ENCODE measurements at places on chromosomes 12 and 14.

- DNase-seq, result no peak
Measured at GRCh38 chr12:88062474-88062873, 33.3 kb upstream of the C12orf50 start.

GRCh38 chr12:124737040-124737419 lies 126.6 kb downstream of the SCARB1 start:
- no peak for DNase-seq

- DNase-seq, result no peak
Measured at GRCh38 chr14:82153689-82154088, 620.0 kb upstream of the SEL1L start.

GRCh38 chr14:35286003-35286600 lies 6.1 kb upstream of the PSMA6 start:
- DNase-seq, result no peak

- no peak for DNase-seq
Measured at GRCh38 chr14:36438883-36439282, 81.1 kb downstream of the NKX2-1 start.

DNA sequence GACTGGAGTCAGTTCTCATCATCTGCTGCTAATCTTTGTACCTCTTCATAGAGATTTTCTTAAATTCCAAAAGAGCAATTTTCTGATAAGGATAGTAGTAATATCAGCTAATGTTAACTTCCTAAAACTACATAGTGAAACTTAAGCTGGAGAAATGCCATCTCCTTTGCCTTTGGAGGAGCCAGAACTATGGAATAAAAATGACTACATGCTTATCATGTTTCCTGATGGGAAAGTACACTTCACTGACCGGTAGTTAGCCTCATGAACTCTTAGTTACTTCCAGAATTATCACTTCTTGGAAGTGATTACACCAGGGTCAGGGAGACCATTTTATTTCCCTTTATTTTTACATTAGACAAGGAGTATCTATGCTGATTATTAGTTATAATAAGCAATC lies 1222.1 kb upstream of the TMEM132C start:
- DNase-seq, result no peak

DNA sequence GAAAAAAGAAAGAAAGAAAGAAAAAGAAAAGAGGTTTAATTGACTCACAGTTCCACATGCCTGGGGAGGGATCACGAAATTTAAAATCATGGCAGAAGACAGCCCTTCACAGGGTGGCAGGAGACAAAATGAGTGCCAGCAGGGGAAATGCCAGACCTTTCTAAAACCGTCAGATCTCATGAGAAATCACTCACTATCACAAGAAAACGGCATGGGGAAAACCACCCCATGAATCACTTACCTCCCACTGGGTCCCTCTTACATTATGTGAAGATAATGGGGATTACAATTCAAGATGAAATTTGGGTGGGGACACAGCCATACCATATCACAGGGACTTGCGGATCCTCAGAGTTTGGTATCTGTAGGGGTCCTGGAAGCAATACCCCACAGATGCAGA lies 16.3 kb upstream of the EGLN3 start:
- DNase-seq, result no peak

DNA sequence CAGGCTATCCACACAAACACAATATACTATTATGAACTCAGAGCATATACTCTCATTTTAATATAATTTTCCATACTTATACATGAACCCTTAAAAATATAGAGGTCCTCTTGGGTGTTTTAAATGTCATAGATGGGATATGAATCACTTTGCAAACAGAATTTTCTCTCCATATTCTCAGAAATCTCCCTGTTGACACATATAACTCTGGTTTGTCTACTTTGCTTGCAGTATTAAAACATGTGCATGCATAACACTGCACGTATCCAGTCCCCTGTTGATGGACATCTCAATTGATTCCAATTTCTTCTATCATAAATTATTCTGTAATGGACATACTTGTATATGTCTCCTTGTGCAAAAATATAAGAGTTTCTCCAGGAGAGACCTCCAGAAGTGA lies 417.5 kb upstream of the TBX3 start:
- no peak for DNase-seq

GRCh38 chr12:77372494-77372893 lies 307.1 kb upstream of the E2F7 start:
- no peak for DNase-seq

DNA sequence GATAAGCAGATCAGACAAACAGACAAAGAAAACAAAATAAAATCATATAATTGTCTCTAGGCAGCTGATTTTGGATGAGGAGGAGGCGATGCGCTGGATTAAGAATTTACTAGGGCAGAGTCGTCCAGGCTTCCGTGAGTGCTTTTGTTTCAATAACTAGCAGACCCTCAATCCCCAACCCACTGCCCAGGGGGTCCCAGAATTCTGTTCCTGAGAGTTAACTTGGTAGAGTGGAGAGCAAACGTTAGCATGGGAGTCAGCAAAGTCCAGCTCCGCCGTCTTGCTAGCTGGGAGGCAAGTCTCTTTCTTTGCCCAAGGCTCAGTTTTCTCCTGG lies 95.5 kb upstream of the TBX5 start:
- DNase-seq, result no peak

GRCh38 chr14:70416338-70416724 lies 559 bp downstream of the SYNJ2BP start:
- DNase-seq, result no peak

Data from stimulated activated CD4-positive, alpha-beta T cell treated with anti-CD3 and anti-CD28 coated beads, Interleukin-1b, Interleukin-23, amount 100 ng/mL, for 1 hour (primary cell).